ENCODE measurements at places on chromosomes 13 and 19.
A peak's percentile ranks its signal among the peaks of the same experiment; 100 is the strongest.

DNA sequence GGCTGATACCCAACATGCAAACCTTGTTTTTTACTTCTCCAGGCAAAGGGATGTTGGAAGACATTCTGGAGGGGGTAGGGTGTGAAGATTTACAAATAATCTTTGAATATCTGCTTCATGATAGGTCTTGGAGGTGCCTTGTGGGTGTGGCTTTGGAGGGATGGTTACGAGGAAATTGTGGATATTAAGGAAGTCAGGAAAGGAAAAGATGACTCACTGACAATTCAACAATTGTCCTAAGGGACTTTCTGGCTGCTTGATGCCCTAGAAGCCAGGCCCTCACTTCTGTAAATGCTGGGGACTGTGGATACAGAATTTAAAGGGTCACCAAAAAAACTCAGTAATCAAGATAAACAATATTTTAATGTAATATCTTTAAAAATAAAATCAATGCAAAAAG, 37.4 kb upstream of the ZNF527 start:
- DNase-seq, result no peak

- no peak for DNase-seq
These were observed 254.2 kb downstream of the COG6 start for GRCh38 chr13:39909634-39910033.

- DNase-seq, result no peak
These were observed 41.1 kb downstream of the ITGBL1 start for GRCh38 chr13:101493541-101493940.

DNA sequence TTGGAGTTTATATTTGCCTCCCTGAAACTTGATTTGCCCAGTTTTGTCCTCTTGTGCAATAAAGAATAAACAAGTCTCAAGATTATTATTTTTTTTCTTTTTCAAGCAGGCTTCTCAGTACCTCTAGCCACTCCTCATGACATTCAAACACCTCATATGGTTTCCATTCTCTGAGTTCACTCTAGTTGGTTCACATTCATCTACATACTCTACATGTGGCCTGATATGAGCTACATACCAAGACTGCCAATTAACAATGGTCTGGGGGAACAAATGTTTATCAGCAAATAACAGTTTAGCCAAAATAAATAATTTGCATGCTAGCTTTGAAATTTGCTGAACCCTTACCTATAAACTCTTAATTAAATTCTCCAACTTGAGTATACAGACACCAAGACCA, 22.5 kb downstream of the KCNRG start:
- DNase-seq, result no peak

GRCh38 chr19:14116918-14117578, 514 bp downstream of the PRKACA start:
- DNase-seq, result peak; percentile 27

- no peak for DNase-seq
These were observed 1.2 kb downstream of the NDUFA7 start for GRCh38 chr19:8319807-8320520.

Measured in adipocyte (in vitro differentiated cells).